ENCODE measurements at places on chromosomes 1 and 21.

- no peak for DNase-seq
Observed at GRCh38 chr1:147833231-147833860, 69.2 kb upstream of the GJA8 start.

GRCh38 chr1:33738976-33739375 is 124.9 kb upstream of the HMGB4 start:
- DNase-seq = no peak

DNA sequence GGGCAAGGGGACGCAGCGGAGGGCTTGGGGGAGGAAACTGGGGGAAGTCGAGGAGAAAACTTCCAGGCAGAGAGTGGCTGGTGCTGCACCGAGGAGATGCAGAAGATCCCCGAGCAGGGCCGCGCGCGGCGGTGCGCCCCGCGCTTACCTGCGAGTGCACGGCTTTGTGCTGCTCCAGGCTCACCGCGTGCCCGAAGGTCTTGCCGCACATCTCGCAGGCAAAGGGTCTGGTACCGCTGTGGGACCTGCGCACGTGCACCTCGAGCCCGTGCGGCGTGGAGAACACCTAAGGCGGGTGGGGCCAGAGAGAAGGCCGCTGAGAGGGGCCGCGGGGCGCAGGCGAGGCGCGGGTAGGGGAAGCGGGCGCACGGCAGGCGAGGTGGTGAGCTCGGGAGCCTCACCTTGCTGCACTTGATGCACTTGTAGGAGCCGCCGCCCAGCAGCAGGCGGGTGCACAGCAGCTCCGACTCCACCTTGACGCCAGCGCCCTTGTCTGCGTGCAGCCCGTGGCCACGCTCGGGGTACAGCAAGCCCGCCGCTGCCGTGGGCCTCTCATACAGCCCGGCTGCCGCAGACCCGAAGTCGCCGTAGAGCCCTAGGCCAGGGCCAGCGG is 6.4 kb downstream of the GFI1 start:
- peak; percentile 24 for DNase-seq

- DNase-seq = no peak
Observed at GRCh38 chr1:67142931-67143330, 8.2 kb upstream of the C1orf141 start.

GRCh38 chr1:86224651-86225310 is 68.2 kb upstream of the COL24A1 start:
- no peak for DNase-seq

DNA sequence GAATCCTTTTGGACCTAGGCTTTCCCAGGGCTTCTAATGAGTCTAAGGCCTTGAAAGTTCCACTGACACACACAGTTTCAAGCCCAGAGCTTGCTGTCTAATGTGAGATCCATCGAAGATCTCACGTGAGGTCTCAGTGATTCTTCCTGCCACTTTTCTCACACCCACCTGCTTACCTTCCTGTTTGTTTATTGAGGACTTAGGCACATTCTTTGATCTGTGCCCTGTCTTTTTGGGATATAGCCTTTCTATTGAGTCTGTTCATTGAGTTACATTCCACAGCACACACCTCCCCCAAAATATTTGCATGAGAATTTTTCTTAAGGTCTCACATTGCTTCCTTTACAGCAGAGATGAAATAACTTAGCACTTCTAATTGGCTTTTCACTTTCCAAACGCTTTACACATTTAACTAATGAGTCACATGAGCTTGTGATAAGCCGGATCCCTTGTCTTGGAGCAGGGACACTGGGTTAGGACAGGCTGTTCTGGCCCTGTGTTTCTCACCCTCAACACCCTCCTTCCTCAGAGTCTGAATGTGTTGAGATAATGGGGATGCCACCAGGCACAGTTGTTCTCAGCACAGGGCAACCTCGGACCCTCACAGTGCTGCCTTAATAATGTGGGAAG is 288.3 kb downstream of the TM2D1 start:
- no peak for DNase-seq

GRCh38 chr1:41038110-41038509 is 16.6 kb upstream of the SLFNL1 start:
- DNase-seq = no peak

DNA sequence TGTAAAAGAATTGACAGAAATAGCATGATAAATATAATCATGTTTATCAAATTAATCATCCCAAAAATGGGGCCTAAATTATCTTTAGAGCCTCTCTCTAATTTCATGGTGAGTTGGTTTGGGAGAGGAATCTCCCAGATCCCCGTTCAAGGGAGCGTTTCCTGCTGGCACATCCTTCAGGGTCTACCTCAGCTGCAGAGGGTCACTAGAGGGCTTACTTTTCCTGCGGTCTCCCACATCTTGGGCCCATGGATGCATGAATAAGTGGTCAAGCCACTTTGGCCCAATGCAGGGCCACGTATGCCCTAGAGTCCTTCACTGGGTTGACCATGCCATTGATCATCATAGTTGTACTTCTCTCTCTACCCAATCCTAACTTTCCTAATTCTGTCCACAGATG is 164.1 kb downstream of the USP25 start:
- DNase-seq = no peak

- DNase-seq = no peak
Observed at GRCh38 chr1:169634145-169634544, 4.2 kb upstream of the SELP start.
